ENCODE measurements at places on chromosomes 3 and 15.

DNA sequence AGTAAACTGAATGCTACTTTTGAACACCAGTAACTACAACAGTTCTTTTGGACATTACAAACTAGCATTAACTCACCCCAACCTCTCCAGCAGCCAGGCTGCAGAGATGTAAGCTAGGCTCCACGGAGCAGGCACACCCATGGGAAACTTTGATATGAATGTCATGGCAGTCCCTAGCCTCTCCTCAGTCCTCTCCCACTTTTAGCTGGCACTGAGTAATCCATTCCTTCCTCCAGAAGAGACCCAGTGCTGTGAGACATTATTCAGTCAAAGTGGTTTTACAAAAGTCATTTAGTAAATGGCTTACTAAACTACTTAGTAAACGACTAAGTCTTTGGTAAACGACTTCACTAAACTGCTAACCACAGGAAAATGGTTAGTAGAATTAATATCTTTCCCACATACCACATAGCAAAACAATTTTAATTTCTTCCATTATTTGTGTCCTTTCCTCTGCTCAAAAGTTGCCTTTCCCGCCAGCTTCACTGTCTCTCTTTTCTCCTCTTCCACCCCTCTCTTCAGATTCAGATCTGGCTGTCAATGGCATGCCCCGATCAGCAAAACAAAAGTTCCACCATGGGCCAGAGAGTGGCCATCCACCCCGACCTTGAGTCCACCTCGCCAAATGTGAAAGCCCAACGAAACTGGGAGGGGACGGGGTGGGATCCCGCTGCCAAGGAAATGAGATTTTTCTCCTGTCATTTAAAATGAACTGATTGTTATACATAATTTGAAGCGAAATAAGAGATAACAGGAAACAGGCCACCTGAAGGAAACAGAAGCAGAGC lies 67.5 kb upstream of the TJP1 start:
- no peak for DNase-seq

- no peak for DNase-seq
These were observed 80.1 kb downstream of the AQR start for GRCh38 chr15:34889476-34889875.

DNA sequence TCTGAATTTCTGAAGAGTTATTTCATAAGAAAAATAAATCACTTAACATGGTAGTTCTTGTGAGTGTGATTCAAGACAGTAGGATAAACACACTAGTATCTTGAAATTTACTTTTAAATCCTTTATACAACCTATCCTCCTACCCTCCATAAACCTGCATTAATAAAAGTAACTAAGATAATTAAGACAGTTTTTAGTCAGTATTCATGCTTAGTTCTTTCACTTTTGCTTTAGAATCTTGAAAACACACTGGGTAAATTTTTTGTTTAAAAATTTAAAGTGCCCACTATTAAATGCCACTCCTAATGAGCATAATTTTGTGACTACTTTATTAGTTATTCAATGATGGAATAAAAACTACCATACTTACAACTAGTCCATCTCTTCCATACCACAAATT lies 28.8 kb downstream of the GOLIM4 start:
- DNase-seq, result no peak

DNA sequence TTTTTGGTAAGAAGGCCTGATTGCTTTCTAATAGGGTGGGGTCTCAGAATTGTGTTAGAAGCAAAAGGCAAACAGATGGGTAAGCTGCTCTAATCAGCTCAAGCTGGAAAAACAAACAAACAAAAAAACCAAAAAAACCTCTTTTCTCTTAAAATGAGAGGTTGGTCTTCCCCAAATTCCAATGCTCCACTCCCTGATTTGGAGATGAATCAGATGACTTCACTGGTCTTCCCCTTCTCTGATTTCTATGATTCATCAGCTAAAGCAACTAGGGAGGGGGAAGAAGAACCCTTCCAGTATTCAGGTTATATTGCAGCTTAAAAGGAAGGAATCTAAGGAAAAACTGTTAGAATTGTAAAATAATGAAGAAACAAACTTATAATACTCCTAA lies 9.6 kb upstream of the ANXA2 start:
- no peak for DNase-seq

GRCh38 chr3:124895756-124896155 lies 8.6 kb upstream of the ITGB5 start:
- no peak for DNase-seq

- no peak for DNase-seq
These were observed 19.8 kb downstream of the IL1RAP start for GRCh38 chr3:190533511-190534281.

- no peak for DNase-seq
These were observed 311.6 kb upstream of the TPRG1 start for GRCh38 chr3:188860147-188860546.

GRCh38 chr3:42229942-42230688 lies 35.9 kb downstream of the CCK start:
- DNase-seq, result no peak

DNA sequence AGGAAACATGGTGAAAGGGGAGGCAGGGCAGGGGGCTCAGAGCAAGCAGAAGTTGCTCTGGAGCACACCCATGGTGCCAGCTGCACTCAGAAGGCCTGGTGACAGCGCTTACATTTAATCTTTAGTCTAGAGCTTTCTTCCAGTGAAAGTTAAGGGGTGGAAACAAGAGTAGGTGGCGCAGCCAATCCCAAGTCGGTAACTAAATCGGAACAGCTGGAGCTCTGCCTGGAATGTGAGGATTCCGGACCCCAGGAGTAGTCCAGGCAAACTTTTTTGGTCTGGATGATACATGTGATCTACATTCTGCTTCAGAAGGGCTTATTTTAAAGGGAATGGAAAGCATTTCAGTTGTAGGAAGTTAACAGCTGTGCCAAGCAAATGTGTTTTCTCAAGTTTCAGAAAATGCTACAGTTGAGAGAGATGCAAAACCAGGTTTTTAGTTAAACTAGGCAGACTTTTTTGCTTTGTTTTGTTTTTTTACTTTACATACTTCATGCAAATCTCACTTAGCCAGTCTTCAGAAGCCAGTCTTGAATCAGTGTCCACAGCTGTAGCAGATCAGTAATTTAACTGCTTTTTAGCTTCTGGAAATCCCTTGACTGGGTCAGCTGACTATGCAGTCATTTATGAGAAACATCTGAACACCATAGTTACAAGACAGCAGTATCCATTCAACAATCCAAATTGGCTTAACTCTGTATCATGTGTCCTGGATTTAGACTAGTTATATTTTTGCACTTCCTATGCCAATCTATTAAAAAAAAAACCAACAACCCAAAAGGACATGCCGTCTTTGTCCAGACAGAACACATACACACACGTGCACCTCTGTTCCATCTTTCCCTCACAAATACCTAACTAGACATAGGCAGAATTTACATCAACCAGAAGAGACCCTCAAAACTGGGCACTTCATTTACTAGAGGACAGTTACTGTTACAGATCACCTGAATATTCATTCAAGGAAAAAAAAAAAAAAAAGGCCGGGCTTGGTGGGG lies 33.2 kb downstream of the ZNF106 start:
- no peak for DNase-seq

DNA sequence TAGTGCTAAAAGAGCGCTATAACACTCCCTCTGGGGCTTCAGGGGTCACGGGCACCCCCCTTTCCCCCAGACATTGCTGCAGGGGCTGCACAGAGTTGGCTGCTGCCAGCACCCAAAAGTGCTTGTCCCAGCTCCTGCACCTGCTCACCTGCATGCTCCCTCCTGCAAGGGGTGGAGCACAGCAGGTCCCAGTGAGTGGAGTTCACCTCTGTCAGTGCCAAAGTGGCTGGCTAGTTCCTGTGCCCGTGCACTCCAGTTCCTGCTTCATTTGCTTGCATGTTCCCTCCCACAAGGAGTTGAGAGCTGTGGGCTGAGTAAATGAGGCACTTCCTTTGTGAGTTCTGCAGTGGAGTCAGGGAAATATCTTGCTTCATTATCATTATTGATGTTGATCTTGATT lies 476.9 kb downstream of the SQOR start:
- DNase-seq, result no peak

DNA sequence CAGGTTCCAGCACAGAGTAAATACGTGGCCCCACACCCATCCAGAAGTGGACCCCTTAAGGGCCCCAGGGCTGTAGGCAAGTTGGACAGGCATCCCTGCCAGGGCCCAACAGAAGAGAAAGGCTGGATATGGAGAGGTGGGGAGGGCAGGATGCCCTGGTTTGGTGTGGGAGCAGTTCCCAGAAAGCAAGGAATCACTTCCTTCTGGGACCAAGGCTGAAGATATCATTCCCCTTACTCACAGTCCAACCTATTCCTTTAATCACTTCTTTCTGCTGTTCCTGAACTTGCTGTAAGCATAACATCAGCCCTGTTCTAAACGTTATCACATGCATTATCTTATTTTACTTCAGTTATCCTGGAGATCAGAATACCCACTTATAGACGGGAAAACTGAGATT lies 6.1 kb upstream of the MESP2 start:
- no peak for DNase-seq

- DNase-seq, result no peak
These were observed 172.1 kb upstream of the COL8A1 start for GRCh38 chr3:99466331-99466730.

DNA sequence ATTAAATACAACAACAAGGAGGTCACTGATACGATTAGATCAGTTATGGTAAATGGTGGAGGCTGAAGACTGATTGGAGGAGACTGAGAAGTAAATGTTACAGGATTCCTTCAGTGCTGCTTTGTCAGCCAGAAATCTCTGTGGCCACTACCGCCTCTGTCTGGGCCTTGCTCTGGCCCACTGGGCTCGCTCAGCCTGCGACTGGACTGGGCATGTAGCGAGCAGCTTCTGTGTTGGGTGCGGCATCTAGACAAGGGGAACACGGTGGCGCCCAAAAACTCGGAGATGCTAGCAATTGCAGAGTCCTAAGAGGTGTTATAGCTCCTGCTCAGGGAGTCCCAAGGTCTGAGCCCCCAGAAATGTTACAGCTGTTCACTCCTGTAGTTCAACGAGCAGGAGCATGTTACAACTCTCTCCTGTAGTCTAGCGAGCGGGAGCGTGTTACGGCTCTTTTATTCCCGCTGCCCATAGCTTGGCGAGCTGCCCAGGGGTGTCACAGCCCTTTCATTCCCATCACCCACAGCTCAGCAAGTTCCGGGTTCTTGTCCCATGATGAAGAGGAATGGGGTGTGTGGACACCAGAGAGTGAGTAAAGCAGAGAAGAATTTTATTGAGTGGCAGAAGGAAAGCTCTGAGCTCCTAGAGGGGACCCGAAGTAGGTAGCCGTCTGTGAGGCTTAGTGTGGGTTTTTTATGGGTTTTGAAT lies 24.7 kb downstream of the SLC15A2 start:
- DNase-seq, result no peak

DNA sequence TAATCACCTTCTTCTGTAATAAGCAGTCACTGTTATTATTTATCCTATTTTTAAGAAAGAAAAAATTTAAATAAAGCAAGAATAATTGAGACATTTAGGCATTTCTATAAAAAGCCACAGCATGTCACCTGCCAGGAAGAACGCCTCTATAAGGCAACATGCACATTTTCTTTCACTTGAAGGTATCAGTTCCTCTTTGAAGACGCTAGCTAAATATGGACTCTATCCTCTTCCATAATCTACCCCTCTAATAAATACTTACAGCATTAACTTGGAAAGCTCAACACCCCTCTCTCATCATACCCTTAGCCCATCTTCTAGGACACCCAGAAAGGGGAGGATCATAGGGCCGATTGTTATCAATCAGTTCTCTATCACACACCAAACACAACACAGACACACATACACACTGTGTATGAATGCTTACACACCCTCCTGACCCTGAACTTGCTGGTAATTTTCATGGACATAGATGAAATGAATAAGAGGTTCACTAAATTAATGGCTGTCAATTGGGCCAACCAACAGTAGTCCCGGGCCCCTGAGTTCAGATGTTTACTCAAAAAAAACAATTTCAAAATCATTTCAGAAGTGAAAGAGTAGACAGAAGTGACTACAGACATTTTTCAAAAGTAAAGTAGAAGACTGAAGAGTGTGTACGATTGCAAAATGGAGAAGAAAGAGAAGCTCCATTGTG lies 102.5 kb downstream of the ZMAT3 start:
- DNase-seq, result no peak

- DNase-seq, result no peak
These were observed 736 bp downstream of the IREB2 start for GRCh38 chr15:78438619-78439285.

- DNase-seq, result no peak
These were observed 54.4 kb downstream of the ERC2 start for GRCh38 chr3:56413911-56414310.

- no peak for DNase-seq
These were observed 312.7 kb downstream of the TLE3 start for GRCh38 chr15:69784798-69785566.
